ENCODE measurements at places on chromosomes 5 and 9. TPM values are rescaled to one million over a fixed set of nuclear protein-coding genes. Genes with fewer than 3 reads are reported as not detected.

- peak; percentile 43 for DNase-seq
Observed at GRCh38 chr5:176609724-176610434, at the start of gene GPRIN1. GPRIN1 (minus strand) TSS chr5:176610156; CDS start chr5:176599834, 10,322 bp downstream.

GRCh38 chr5:1919209-1919566 is 36.5 kb upstream of the IRX4 start:
- no peak for DNase-seq

- DNase-seq, result no peak
Observed at GRCh38 chr5:151534350-151534749, 56.8 kb downstream of the FAT2 start.

DNA sequence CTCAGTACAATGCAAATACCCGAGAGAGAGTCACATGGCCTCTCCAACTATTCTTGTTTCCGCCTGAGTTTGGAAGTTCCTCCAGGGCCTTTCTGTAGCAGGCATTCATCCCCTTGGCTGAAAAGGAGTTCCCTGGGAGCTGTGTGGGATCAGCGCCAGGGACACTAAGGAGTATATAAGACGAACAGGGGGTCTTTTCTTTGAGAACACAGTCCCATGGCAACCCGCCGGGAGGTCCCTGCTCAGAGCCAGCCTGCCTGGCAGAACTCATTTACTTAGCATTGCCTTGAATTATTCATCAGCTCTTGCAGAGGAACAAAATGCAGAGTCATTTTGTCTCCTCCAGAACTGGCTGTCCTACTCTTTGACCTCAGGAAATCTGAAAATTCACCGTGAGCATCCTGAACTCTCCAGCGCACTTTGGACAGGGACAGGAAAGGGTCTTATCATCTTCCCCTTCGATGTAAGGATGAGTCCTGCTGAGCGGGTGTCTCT is 120.4 kb upstream of the OSMR start:
- DNase-seq, result no peak

DNA sequence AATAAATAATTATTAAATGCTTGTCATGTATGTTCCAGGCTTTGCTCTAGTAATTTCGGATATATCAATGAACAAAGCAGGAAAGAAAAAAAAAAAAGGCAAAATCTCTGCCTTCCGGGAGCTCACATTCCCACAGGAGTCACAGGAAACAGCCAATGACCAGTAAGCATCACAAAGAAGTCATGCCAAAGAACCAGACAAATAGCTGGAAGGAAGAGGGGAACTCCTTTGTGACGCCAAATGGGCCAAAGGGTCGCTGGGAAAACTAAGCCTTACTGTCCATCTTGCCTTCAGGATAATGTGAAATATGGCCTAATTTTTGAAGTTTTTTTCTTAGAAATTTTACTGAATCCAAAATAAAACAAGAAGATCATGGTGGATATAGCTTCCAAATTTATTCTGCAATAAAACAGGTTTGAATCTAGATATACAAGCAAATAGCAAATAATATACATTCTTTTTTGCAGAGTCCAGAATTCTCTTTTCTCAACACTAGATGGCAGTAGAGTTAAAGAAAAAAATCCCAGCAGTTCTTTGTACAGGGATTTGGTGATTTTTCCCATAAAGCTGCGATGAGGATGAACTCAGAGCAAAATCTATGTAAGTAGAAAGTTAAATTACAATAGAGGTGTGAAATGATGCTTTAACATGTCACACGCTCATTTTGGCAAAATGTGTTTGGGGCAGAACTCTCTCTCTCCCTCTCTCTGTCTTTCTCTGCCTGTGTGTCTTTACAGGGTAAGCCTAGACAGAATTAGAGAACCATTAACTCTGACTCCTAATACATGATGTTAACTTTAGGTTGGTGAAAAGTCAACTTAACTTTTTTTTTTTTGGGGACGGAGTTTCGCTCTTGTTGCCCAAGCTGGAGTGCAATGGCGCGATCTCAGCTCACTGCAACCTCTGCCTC is 60.0 kb upstream of the TUT7 start:
- DNase-seq, result peak; percentile 26

The NINJ1 gene
- total RNA-seq, result 31.3 TPM

- no peak for DNase-seq
Observed at GRCh38 chr9:106752581-106752980, 110.4 kb upstream of the ZNF462 start.

DNA sequence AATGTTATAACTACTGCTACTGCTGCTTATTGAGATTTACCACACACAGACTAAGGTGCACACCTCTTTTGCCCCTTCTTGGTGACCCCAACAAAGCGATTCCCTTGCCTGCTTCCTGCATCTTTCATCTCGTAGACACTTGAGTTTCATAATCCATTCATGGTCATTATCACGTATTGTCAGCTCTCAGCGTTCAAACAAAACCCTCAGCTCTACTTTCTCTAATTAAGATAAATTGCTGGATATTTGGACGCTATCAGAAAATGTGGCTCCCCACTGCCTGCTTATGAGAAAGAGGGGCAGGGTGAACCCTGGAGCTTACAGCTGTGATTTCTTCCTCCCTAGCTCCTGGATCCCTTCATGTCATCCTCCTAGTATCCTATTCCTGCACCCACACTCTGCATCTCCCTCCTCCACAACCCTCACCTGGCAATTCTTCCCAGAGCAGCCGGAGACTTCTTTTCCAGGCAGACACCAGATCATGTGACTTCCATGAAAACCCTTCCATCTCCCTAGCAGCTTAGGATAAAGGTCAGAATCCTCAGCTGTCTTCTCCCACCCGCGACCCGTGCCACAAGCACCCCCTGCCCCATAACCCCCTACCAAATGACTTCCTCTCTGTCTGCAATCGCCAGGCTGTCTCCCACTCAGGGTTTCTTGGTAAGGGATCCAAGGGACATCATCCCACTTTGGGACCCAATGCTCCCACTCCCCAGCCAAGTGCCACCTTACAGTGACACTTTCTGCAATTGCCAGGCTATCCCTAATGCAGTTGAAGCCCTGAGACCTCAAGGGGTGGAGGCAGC is 146.5 kb downstream of the NSG2 start:
- no peak for DNase-seq

The PCDHGA11 gene
- total RNA-seq, result 0.36 TPM

- DNase-seq, result peak; percentile 33
Observed at GRCh38 chr5:99004960-99005359, 76.2 kb upstream of the CHD1 start.

The PCDHGC3 gene
- 0.17 TPM for total RNA-seq

GRCh38 chr9:103798620-103799019 is 295.5 kb upstream of the SMC2 start:
- no peak for DNase-seq

DNA sequence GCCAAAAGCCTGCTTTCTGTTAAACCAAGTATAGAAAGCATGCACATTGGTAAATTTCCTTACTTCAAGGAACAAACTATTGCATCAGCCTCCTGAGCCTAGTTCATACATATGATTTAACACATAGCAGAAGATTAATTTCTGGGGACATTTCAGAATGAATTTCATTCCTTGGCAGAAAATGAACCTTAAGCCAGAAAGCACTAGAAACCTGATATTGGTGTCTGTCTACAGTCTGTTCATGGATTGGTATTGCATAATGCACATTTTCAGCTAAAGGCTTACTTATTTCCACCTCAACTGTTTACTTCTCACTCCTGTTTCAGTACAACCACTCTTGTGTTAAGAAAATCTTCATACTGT is 1471.8 kb upstream of the NUDT12 start:
- no peak for DNase-seq

DNA sequence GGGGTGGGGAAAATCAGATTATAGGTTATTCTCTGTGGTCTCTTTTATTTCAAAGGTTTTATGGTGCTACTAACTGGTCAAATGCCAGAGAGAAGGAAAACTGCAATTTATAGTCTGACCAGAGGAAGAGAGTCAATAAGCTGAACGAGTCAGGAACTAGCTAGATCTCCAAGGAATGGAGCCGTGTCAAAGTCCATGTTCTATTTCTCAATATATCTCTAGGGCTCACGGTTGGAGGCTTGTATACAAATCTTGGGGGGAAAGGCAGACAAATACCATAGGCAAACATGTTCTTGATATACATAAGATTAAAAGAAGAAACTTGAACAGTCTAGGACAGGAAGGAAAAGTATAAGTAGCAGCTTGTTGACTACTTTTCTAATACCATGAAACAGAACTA is 627.1 kb downstream of the PDE4D start:
- DNase-seq, result no peak

- DNase-seq, result no peak
Observed at GRCh38 chr5:14849516-14850294, 21.9 kb downstream of the ANKH start.

- no peak for DNase-seq
Observed at GRCh38 chr9:81879501-81879916, 48.7 kb upstream of the SPATA31D4 start.

The SLC45A2 gene
- total RNA-seq, result not detected

The ARID3C gene
- total RNA-seq, result not detected

- DNase-seq, result no peak
Observed at GRCh38 chr9:89194421-89195130, 16.0 kb upstream of the SHC3 start.

The MAP1B gene
- total RNA-seq, result not detected

DNA sequence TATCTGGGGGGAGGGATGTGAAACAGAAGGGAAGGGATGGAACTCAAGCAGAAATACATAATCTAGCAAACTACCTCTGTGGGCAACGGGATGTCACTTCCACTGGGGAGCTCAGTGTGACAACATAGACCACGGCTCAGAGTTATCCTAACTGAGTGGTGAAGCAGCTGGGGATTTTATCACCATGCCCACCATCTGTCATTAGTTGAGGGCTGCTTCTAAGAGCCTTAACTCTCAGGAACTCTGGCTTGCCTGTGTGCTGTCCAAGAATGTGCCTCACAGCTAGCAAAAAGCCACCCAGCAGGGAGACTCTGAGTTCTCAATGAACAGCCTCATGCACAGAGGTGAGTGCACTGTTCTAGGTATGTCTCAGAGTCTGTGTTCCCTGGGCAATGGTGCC is 90.6 kb upstream of the CXCL14 start:
- no peak for DNase-seq

Data from CD4-positive, alpha-beta memory T cell (primary cell).